ENCODE measurements at places on chromosomes 4 and X.

- DNase-seq, result no peak
Observed at GRCh38 chrX:40423299-40423698, 157.5 kb upstream of the ATP6AP2 start.

GRCh38 chr4:107747748-107748486, 27.9 kb upstream of the PAPSS1 start:
- DNase-seq, result no peak

DNA sequence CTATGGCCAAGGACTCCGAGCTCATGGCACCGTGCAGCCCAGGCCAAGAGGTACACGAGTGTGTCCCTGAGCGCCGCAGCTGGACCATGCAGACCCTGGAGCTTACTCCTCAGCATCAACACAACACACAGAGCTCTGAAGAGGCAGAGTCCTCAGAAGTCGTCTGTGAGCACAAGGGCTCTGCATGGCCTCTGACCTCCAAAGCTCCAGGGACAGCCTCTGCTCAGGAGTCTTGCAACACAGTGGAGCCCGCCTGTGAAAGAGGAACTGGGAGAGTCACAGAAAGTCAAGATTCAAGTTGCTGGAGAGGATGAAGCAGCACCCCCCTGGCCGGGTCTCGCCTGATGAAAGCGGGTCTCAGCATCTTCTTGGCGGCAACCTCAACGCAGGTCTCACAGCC, 2.9 kb downstream of the LRPAP1 start:
- DNase-seq, result no peak

DNA sequence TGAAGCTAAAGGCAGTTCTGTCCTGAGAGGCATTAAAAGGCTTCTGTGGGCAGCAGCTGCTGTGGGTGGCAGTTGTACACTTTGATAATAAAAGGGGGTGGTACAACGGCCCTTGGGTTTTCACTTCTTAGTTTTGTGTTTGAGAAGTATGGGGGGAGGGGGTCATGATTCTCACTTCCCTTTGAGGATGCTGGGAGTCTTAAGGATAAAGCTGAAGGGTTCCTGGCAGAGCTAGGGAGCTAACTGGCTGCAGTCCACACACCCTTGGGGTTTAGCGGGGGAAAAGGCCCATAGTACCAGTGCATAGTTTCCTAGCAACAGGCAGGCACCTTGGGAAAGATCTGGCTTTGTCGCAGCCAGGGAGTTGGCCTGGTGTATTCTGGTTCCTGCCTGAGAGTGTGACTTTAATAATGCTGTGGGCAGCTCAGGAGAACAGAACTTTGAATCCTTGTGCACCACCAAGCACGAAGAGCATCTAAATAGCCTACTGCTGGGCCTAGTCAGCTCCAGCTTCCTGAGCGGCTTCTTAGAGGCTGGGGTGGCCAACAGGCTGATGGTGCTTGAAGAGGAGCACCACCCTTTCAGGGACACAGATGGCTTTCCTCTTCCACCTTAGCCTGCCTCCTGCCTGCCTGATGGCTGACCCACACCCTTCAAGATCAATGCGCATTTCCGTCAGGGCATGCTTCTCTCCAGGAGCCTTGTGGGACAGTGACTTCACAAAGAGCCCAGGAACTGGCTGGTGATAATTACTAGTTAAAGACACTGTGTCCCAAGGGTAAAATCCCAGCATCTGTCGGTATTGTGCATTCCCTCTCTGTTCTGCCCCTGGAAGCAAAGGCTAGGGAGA, 12.5 kb downstream of the ZBTB33 start:
- no peak for DNase-seq

- no peak for DNase-seq
Observed at GRCh38 chrX:12790885-12791256, 341 bp upstream of the PRPS2 start.

DNA sequence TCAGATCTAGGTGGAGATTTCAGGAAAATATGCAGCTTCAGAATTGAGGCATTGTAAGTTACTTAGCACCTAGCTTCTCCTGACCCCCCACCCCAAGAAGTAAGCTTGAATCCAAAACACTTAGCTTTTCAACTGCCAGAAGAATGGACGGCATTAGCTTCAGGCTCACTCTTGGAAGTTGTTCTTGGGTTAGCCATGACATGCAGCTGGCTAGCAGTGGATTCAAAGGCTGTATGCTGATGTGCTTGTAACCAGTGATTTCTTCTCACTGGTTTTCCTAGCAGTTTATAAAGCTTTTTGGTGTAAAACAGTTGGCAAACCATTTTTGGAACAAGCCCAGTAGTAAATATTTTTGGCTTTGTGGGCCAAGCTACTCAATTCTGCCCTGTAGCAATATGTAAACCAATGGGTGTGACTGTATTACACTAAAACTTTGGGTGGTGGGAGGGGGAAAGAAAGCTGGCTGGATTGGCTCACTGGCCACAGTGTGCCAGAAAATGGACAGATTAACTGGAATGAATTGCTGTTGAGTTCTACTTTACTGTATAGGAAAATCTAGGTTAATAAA, 85.6 kb downstream of the SHROOM2 start:
- DNase-seq, result no peak

GRCh38 chr4:151689211-151689991, 71.4 kb downstream of the GATB start:
- no peak for DNase-seq
